ENCODE measurements at places on chromosomes 16 and 17. TPM values are rescaled to one million over a fixed set of nuclear protein-coding genes. Genes with fewer than 3 reads are reported as not detected.

GRCh38 chr16:330741-331140 lies 21.8 kb downstream of the AXIN1 start:
- no peak for DNase-seq

The PLXDC1 gene
- 0.84 TPM for total RNA-seq

The AKAP10 gene
- total RNA-seq, result 12.6 TPM

GRCh38 chr16:50671644-50672260 lies 9.4 kb downstream of the SNX20 start:
- no peak for DNase-seq

DNA sequence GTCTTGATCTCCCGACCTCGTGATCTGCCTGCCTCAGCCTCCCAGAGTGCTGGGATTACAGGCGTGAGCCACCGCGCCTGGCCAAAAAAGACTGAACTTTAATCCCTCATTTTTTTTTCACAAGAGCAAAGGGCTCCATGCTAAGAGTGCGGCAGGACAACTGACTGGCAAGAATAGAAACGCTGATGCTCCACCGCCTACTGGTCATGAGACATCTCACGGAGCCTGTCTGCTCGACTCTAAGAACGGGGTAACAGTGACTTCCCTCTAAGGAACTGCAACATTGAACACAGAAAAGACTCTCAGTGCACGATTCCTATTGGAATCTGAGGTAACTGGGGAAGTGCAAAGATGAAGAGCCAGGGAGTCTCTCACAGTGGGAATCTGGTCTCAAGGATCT lies 23.9 kb downstream of the HIGD1B start:
- DNase-seq, result no peak

DNA sequence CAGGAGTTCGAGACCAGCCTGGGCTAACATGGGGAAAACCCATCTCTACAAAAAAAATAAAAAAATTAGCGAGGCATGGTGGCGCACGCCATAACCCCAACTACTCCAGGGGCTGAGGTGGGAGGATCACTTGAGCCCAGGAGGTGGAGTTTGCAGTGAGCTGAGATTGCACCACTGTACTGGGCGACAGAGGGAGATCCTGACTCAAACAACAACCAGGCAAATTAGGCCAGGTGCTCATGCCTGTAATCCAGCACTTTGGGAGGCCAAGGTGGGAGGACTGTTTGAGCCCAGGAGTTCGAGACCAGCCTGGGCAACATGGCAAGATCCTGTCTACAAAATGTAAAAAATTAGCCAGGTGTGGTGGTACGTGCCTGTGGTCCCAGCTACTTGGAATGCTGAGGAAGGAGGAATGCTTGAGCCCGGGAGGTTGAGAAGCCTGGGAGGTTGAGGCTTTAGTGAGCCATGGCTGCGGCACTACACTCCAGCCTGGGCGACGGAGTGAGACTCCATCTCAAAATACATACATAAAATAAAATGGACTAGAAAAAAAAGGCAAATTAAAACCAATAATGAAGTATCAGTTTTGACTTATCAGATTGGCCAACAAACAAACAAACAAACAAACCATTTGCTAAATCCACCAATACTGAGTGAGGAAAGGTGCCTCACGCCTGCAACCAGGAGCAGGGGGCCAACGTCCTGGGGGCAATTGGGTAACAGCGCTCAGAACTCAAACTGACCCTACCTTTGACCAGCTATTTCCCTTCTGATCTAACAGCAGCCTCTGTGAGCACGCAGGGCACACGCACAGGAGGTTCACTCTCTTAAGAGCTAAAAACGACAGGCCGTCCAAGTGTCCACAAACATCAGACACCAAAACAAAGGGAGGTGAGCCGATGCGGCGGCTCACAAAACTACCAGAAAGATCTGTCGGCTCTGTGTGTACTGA lies 19.4 kb upstream of the FASN start:
- peak; percentile 51 for DNase-seq

The BCO1 gene
- 0.50 TPM for total RNA-seq
